ENCODE measurements at places on chromosomes 5 and 9.

DNA sequence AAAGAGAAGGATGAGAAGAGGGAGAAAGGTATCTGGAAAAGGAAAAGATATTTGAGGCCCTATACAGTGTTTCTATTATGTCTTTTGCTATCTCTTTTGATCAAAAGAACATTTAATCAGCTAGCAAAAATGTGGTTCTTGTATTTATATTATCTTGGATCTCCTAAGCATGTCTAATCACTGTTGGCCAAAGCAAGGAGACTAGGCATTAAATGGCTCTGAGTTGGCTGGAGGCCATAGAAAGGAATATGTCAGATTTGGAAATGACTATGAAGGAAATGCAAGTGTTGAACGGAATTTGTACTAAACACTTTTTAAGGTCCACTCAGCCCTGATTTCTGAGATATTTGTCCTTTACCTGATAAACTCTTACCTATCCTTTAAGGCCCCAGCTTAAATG lies 22.4 kb upstream of the THG1L start:
- DNase-seq: no peak

- DNase-seq: no peak
Measured at GRCh38 chr5:167903659-167904058, 387.8 kb upstream of the WWC1 start.

- no peak for DNase-seq
Measured at GRCh38 chr5:178237431-178238312, 5.1 kb upstream of the PHYKPL start.

DNA sequence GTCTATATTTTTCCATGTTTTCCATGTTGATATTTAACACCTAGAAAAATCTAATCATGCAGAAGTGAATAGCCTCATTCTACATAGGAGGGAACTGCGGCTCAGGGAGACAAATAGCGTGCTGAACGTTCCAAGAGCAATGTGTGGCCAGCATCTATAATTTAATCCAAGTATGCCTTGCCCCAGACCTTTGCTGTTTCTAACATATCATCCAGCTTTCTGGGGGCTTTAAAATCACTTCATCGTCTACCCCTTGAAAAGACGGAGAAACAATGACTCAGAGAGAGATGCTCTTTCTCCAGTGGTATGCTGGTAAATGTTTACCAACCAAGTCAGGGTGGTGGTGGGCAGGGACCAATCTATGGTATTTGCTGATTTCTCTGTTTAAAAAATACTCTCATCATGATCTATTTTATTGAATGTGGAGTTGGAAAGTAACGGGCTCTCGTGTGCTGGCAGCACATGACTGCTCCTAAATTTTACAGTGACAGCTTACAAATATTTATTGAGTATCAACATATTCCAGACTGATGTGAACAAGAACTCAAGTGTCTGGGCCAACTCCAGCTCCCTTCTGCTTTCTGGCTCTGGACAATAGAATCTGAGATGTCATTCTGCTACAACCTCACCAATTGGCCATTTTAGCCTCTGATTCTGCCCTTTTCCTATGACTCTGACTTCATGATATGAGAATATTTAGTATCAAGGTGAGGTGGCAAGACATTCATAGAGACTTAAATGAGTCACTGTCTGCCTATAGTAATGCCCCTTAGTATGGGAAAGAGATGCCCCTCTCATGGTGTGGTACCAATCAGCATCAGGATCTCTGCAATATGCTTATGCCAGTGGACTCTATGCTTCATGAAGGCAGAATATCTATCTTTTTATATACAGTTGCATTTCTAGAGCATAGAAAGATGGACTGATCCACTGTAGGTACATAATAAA lies 407.4 kb upstream of the TNC start:
- no peak for DNase-seq

DNA sequence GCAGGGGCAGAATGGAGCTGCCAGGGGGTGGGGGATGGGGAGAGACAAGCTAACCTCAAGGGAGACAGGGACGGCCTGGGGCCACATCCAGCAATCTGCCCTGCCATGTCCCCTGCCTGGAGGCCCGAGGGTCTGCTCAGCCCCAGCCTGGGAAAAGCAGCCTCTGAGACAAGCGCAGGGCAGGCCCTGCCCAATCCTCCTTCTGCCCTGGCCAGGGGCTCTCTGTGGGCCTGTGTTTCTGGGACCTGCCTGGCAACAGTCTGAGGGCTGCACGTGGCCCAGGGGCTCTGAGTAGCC lies 13.9 kb upstream of the QSOX2 start:
- DNase-seq: no peak

DNA sequence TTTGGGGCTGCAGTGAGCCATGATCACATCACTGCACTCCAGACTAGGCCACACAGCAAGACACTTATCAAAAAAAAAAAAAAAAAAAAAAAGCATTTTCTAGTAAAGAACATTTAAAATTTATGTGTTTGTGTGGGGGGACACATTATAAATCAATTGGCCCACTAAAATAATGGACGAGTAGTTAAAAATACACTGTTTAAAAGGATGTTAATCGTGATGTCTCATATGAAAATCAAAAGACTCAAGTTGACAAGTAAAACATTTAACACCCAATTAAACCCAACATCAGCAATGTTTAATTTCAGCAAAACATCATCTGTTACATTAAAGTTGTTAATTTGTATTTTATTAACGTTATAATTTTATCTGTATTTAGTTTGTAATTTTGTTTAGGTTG lies 152.3 kb downstream of the MAPKAP1 start:
- DNase-seq: no peak

DNA sequence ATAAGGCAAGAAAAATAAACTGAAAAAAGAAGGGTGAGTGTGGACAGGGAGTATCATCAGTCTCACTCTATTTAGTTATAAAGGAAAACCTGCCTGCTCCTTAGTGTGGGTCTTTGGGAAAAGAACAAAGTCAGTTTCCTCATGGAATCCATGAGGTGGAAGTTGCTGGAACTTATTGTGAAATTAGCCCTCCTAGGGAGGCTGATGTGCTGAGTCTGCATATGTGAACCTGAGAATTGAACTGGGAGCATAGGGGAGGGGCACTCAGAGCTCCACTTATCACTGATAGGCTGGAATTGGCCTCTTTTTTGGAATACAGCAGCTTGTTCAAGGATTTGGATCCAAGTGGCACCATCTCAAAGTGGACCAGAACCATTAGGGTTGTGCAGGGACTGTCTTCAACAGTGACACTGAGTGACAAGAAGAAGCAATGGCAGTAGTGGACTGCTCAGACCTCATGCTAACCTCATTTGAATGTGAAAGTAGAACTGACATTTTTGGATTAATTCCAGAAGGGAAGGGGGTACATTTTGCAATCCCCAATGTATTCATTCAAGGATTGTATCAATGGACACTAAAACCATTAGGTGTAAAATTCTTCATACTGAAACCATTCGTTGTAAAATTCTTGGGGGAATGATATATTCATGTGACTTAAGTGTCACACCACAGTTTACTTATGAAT lies 103.6 kb upstream of the KLF9 start:
- DNase-seq: no peak

GRCh38 chr9:113963017-113963620 lies 87.0 kb downstream of the ZNF618 start:
- DNase-seq: peak; percentile 24

DNA sequence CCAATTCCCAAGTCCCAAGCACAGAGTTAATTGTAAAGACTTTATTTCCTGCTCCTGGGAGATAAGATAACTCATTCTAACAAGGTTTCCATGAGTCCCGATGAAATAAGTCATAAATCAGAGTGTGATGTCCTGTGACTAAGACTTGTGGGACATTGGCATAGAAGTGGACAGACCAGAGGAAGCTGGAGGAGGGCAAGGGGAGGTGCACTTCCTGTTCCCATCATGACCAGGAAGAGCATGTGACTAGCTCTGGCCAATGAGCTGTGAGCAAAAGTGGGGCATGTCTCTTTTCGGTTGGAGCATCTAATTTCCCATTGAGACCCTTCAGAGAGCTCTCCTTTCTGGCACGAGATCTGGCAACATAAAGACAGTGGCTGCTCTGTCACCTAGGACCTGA lies 100.4 kb downstream of the ZNF354C start:
- DNase-seq: no peak

GRCh38 chr5:154757814-154758406 lies 2.7 kb downstream of the LARP1 start:
- no peak for DNase-seq

- DNase-seq: peak; percentile 73
Measured at GRCh38 chr5:143051244-143052058, 281.3 kb downstream of the ARHGAP26 start.

DNA sequence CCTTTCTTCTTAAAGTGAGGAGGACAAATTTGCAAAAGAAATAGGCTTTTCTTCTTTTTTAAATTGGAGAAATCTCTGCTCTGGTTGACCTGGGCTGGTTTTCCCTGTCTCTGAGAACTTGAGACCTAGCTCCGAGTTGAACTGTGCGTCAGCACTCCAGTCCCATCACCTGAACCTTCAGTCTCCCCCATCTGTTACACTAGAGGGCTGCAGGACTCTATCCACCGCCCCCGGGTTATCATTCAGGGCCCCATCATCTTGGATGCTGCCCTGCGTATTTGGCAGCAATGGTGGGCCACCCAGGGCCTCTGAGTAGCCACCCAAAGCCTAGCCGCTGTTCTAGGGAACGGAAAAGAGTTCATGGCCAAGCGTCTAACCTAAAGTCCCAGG lies 2.5 kb downstream of the FOXE1 start:
- no peak for DNase-seq

DNA sequence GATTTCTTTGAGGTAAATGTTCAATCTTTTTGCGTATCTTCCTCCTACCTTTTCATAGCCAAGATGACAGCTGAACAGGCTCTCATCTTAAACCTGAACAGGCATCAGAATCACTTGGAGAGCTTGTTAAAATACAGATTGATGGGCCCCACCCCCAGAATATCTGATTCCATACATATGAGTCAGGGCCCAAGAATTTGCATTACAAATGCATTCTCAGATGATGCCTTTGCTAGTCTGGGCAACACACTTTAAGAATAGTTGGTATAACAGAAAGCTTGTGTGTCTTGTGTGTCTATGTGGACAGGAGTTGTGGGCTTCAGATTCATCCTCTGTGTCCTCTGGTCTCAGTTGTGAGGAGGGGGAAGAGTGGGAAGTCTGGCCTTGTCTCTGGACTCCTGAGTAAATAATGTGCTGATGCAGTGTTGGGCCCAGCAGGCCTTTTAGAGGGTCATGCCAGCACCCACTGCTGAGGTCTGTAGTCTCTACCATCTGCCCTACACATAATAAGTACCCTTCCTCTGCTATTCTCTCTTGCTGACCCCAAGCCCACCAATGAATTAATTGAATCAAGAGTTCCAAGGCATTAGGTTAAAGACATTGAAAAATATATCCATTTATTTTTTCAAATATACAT lies 43.1 kb downstream of the PTCD2 start:
- DNase-seq: no peak

DNA sequence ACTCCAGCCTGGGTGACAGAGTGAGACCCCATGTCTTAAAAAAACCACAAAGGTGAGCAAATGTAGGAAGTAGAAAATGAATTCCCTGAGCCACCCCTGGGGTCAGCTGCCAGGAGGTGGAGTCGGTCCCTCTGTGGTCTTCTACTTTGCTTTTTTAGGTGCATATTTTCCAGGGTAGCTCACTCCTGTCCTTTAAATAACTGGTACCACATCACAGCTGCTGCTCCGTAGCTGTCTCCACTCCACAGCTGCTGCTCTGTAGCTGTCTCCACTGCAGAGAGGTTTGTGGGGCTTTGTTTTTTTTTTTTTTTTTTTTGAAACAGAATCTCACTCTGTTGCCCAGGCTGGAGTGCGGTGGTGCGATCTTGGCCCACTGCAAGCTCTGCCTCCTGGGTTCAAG lies 8.9 kb downstream of the WDR5 start:
- DNase-seq: no peak

DNA sequence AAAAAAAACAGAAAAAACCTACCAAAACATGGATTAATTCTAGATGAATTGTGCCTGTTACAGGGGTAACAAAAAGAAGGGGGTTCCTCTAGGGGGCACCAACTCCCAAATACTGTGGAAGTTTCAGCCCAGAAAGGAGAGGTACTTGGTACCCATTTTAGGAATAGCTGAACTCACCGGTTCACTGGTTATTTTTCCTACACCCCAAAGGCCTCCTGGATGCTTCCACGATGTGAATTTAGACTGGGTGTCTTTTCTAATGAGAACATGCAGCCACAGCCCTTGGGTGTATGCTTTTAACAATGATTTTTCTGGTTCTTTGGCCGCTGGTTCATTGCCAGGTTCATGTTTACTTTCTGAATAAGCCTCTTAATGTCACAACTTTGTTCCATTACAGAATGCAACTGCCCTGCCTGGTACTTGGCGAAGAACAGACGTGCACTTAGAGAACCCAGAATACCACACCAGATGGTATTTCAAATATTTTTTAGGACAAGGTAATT lies 46.7 kb downstream of the GARNL3 start:
- peak; percentile 9 for DNase-seq

DNA sequence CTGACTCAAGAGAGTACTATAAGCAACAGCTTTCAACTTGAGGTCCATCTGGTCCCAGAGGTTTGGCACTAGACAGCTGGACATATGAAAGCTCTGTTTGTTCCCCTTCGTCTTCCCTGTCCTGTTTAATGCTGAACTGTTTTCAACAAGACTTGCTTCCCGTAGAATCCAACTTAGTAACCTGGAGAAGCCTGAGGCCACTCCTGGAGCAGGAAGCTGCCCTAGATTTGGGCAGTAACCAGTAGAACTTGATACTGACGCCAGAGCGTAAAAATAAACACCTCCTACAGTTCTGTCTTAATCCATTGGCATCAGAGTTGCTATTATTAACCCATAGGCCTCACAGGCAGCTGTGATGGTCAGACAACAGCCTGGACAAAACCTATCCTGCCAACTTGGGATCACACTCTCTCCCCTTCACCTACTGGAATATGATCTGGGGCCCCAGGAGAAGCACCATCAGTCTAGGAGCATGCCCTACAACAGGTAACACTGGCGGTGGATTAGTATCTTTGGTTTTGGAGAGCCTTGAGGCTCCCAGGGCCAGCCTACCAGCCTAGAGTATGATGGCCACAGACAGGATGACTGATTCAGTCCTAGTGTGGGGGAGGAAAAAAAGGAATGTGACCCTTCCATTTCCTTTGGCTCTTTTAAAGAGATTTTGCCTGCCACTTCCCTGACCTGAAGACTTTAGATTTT lies 29.2 kb downstream of the RUSC2 start:
- no peak for DNase-seq

- no peak for DNase-seq
Measured at GRCh38 chr5:113090336-113091106, 113.9 kb downstream of the DCP2 start.

DNA sequence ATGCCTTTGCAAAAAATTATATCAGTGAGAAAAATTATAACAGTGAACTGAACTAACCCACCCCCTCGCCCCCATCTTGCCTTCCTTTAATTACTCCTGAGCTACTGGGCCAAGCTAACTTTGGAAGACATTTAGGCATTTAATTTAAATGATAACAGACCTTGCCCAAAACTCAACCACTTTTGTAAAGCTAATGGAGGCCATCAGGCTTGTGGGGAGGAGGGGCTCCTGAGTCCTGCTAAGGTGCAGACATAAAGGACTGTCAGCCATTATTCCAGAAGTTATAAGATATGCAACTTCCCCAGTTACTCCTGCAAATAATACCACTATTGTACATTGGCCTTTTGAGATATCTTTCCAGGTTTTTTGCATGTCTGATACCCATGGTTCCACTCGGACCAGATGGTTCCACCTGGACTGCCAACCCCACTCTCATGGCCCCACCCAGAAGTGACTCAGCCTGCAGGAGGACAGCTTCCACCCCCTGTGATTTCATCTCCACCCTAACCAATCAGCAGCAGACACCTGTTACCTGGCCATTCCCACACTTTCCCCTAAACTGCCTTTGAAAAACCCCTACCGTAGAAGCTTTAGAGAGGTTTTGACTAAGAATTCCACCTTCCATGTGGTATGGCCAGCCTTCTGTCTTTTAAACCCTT lies 805.4 kb upstream of the CDH6 start:
- DNase-seq: no peak

GRCh38 chr9:35811381-35812024 lies 559 bp downstream of the SPAG8 start:
- no peak for DNase-seq

Measured in NCI-H1694 treated with DMSO at 0.1 percent for 48 hours (cell line).